ENCODE measurements at places on chromosomes 2 and 18. TPM values are rescaled to one million over a fixed set of nuclear protein-coding genes. Genes with fewer than 3 reads are reported as not detected.

The GNAL gene
- total RNA-seq: 0.20 TPM

The TMEM169 gene
- total RNA-seq: not detected

The GKN2 gene
- total RNA-seq: not detected

DNA sequence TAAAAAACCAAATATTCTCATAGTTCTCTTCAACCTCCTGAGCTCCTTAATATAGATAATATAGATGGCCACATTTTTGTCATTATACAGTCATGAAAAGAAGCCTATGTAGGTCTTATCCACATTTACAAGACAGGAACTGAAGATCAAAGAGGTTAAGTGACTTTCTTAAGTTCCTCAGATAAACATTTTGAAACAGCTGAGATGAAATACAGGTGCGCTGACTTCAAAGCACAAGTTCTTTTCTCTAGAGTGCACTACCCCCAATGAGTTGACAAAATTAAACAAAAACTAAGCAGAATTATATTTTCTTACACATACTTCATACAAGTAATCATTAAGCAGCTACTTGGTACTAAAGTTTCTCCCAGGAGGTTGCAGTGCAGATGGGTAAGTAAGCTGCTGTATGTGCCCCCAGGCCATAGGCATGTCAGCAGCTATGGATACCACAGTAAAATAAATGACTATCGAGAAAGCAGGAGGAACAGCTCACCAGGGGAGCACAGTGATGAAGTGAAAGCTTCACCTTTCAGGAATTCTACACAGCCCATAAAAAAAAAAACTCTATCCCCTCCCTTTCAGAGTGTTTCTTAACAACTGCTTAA is 199.8 kb downstream of the DPP10 start:
- DNase-seq: no peak

The RETSAT gene
- 36.7 TPM for total RNA-seq

Measured in HFFc6 (cell line).